GDM1 (cell line): ENCODE measurements at places on chromosomes 12 and 14.

DNA sequence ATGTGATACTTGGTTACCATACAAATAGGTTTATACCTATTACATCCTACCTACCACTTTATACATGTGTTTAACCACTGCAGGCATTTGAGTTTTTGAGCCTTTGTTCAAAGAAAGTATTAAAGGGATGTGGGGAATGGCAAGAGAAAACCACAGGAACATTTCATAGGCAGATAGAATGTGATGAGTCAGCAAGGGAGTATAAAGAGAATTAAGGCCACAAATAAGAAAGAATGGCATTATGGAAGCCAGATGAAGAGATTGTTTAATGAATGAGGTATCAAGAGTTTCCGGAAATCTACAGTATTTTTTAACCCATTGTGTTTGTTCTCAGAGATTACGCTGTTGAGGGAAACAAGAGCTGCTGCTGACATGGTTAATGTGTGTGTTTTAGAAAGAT is 66.9 kb downstream of the METTL25 start:
- no peak for DNase-seq

GRCh38 chr12:114355389-114356088 is 50.4 kb downstream of the TBX5 start:
- DNase-seq, result no peak

DNA sequence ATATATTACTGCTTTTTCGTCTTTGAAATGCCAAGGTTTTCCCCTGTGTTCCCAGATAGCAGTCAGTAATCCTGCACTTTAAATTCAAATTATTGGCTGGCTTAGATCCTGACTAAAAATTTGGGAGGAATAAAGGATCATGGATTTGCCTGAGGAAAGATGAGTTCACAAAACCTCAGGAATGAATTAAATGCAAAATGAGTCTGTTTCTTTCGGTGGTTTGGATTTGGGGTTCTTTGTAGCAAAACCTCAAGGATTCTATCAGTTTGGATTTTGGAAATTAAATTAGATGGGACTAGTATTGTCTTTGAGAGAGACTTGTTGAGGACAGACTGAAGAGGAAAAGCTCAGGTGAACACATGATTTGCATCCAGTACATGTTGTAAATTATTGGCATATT is 36.1 kb downstream of the PPFIBP1 start:
- no peak for DNase-seq

- DNase-seq, result no peak
Measured at GRCh38 chr12:18320976-18321375, 59.7 kb downstream of the PIK3C2G start.

GRCh38 chr12:120705618-120706017 is 4.6 kb upstream of the UNC119B start:
- no peak for DNase-seq

GRCh38 chr12:61137677-61138414 is 1122.4 kb upstream of the USP15 start:
- no peak for DNase-seq

- DNase-seq, result no peak
Measured at GRCh38 chr12:93884794-93885460, 207.8 kb downstream of the CRADD start.

DNA sequence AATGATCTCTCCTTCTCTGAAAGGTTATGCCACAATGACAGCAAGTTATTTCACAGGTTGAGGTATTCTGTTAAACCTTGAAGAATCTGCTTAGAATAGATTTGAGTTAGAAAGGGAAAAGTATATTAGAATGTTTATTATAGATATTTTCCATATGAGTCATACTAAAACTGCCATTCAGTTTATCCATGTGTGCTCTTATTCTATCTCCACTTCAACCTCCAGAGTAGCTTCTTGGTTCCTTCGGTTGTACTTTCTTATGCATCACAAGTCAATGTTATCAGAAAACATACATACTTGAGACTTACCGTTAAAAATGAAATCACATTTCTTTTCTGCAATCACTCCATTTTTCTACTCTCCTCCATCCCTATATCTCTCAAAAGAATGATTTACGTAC is 197.7 kb downstream of the BCAT1 start:
- DNase-seq, result no peak

DNA sequence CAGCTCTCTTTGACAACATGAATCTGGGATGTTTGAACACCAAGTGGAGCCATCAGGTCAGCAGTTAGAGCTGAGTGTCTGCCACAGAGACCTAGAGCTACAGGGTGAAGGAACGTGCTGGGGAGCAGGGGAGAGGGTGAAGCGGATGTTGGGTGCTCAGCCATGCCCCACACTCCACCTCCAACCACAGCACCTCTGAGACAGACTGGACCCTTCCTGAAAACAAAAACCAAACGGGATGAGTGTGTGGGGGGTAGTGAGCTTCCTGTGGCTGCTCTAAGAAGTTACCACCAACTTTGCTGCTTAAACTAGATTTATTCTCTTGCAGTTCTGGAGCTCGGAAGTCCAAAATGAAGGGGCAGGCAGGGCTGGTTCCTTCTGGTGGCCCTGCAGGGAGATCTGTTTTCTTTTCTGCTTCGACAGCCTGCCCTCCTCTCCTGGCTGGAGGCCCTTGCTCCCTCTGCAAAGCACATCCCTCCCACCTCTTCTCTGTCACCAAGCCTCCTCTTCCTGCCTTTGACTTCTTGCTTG is 5.6 kb upstream of the GOLGA3 start:
- DNase-seq, result no peak

DNA sequence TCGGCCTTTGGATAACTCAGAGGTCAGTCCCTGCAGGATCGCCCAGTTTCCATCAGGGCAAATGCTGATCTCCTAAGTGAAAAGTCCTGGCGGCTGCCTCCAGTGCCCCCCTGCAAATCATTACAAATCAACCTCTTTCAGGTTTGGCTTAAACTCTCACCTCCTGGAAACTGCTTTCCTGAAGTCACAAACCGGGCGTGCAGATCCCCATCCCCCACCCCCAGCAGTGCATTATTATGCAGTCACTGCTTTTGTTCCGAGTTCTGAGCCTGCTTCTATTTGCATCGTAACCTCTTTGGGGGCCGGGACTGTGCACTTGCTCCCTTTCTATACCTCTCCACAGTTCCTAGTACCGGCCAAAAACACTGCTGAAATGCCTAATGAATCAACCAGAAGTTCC is at the start of gene USP44:
Gene USP44 (minus strand): TSS at position 172 of the 400 bp plus-strand sequence. CDS start 17,220 bp downstream, outside the sequence.
- DNase-seq, result no peak

DNA sequence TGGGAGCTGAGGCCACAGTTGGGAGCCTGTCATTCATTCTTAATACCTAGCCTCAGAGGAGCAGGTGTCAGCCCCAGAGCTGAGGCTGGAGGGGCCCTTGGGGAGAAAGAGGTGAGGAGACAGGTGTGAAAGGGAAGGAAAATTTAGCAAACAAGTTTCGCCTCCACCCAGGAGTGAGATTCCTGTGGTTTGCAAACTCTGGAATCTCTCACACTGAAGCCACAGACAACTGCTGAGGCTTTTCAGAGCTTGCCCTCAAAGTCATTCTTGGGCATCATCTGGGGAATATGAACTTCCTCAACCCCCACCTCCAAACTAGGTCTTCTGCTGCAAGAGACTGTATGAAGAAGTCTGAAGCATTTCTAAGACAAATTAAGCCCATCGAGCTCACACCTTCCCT is 589.5 kb upstream of the TBX3 start:
- DNase-seq, result no peak

DNA sequence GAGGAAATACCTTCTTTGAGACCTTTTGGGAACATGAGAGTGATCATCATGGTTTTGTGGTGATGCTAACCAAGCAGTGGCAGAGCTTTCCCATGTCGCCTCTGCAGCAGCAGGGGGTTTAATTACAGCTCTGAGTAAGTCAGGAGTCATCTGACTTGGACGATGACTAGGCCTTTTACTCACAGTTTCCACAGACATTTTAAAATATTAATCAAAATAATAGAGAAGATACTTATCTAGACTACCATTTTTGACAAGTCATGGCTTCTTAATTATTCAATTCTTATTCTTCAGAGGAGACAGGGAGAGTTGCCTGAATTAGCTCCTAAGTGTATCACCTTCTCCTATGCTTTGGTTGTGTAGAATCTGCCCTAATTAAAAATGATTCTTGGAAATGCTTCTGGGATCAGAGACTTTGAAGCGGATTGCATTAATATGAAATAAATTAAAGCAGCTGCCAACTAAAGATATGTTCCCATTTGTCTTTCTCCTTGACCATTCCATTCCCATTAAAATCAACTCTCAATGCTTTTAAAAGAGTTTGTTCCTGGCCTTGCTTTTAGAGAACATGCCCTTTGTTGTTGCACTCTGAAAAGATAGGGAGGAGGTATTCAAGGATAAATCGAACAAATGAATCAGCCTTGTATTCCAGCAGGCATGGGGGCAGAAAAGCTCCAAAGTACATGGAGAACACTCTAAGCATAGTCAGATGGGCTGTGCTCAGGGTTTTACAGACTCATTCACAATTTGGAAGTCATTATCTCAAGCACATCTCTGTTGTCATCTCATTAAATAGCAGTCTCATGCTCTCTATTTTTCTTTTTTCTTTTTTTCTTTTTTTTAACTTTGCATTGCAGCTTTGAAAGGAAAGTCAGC is 7.7 kb upstream of the IFNG-AS1 start:
- no peak for DNase-seq

GRCh38 chr14:91290986-91291385 is 46.5 kb upstream of the GPR68 start:
- no peak for DNase-seq
